Inflammatory macrophage treated with lipopolysaccharide for 1 hour (primary cell): ENCODE measurements at places on chromosomes 12 and 14.

DNA sequence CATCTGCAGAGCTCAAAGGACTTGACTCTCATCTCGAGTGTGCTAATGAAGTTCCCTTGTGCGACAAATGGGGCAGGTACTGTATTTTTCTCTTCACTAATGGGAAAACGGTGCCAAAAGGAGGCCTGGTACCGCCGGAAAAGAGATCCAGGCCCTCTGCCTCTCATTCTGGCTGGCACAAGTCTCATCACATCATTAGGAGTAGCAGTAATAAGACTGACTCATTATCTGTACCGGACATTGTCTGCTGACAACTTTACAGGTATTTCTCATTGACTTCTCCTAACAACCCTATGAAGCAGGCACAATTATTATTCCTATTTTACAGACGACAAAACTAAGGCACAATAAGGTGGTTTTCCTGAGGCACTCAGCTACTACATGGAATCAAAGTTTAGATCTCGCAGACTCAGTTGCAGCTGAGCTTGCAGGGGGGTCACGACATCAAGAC is 668 bp downstream of the APPL2 start:
- DNase-seq: no peak

- no peak for DNase-seq
Observed at GRCh38 chr12:121592320-121592719, 11.5 kb upstream of the KDM2B start.

- DNase-seq: no peak
Observed at GRCh38 chr12:9343731-9344130, 135.5 kb upstream of the PZP start.

- DNase-seq: no peak
Observed at GRCh38 chr12:96652870-96653269, 163.5 kb downstream of the CFAP54 start.

DNA sequence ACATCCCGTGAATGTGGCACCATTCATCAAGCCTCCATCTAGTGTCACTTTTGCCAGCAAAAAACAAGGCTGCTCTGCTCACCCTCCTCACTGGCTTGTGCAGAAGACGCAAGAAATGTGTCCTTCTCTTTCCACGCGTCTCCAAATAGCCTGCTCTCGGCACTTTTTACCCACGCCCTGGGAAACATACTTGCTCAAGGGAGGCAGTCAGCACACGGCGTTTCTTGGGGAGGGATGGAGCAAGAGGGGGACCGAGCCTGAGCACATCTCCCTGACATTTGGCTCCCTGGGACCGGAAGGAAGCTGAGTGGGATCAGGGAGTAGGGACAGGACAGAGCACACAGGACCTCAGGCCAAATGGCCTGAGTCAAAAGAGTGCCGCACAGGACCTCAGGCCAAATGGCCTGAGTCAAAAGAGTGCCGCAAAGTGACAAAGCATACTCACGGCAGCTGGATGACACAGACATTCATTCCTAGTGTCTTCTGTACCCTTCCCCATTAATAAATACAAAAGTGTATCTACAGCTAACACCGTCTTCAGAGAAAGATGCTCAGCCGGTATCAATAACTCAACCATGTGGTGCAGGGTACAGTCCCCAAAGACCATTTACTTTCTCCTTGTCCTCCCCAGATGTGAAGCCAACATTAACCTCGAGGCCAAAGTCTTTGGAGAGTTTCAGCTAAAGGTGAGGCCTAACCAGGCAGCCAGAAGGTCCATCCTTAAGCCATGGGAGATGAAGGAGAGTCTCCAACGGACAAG is 7.1 kb downstream of the BCL11B start:
- no peak for DNase-seq

DNA sequence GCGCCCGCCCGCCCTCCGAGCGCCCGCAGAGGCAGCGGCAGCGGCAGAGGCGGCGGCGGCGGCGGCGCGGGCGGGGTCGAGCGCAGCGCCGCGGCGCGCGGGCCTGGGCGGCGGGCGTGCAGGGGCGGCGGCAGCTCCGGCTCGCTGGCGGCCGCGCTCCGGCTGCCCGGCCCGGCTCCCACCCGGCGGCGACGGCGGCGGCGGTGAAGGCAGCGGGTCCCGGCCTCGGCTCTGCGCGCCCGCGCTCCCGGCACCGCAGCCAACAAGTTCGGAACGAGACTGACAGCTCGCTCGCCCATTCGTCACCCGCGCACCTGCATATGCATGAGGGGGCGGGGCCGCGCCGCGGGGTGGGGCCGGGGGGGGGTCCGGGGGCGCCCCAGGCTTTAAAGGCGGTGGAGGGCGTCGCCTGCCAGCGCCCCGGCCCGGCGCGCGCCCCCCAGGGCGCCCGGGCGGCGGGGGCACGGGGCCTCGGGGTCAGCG is at the start of gene JAG2:
TSS of gene JAG2 (minus strand) at position 281 of the 483 bp plus-strand sequence. CDS start 356 bp downstream, outside the sequence.
- no peak for DNase-seq
